ENCODE measurements at places on chromosomes 5 and 9.

- DNase-seq = no peak
Measured at GRCh38 chr9:99577351-99577750, 244.3 kb upstream of the NR4A3 start.

- DNase-seq = no peak
Measured at GRCh38 chr5:157126-157715, 34.1 kb upstream of the LRRC14B start.

- DNase-seq = no peak
Measured at GRCh38 chr5:152282331-152282730, 122.7 kb downstream of the NMUR2 start.

GRCh38 chr5:96259151-96259772, 173.8 kb downstream of the PCSK1 start:
- DNase-seq = no peak

DNA sequence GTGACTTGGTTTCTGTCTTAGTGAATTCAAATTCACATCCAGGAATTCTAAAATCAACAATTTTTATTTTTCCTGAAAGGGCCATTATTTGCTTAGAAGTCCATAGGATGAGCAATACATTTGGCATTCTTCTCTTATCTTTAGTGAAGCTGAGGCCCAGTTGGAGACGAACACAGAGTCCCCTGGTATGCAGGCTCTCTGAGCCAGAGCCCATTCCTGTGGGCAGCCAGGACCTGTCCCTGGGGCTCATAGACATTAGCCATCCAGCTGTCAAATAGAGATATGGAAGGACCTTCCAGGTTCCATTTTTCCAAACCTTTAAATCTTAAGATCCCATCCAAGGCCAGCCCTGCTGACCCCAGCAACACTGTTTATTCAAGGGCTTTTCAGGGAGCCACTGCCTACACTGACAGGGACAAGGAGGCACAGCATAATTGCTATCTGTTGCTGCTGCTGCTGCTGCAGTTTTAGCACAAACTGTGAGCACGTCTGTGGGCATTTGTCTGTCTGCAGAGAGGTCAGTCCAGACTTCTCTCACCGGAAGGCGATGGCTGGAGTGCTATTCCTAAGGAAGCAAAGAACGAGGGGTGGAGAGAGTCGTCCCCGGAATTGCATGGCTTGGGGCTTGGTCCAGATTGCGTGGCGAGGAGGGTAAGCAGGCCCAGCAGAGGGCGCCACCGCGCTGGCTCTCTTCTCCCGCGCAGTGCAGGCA, 639.0 kb downstream of the CCDC171 start:
- no peak for DNase-seq

- DNase-seq = no peak
Measured at GRCh38 chr5:98656796-98657195, 116.7 kb upstream of the RGMB start.

GRCh38 chr9:112520656-112521055, 34.0 kb downstream of the KIAA1958 start:
- DNase-seq = no peak

- no peak for DNase-seq
Measured at GRCh38 chr5:17203329-17204132, 13.9 kb upstream of the BASP1 start.

- no peak for DNase-seq
Measured at GRCh38 chr5:14347522-14347921, 204.4 kb downstream of the TRIO start.

GRCh38 chr5:181058786-181059296, 18.8 kb downstream of the BTNL9 start:
- DNase-seq = no peak

DNA sequence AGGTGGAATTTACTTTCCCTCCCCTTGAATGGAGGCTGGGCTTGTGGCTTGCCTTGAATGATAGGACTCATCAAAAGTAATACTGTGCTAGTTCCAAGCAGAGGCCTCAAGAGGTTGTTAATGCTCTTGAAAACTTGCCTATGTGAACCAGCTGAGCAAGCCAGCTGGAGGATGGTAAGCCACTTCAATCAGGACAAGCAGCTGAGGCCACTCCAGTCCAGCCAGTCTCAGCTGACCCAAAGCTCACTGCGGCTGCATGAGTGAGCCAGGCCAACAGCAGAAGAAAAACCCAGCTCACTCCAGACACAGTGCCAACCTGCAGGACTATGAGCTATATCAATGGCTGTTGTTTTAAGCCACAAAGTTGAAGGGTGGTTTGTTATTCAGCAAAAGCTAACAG, 182.8 kb downstream of the MCTP1 start:
- DNase-seq = no peak

- no peak for DNase-seq
Measured at GRCh38 chr9:96150324-96151227, 151.4 kb downstream of the HSD17B3 start.

DNA sequence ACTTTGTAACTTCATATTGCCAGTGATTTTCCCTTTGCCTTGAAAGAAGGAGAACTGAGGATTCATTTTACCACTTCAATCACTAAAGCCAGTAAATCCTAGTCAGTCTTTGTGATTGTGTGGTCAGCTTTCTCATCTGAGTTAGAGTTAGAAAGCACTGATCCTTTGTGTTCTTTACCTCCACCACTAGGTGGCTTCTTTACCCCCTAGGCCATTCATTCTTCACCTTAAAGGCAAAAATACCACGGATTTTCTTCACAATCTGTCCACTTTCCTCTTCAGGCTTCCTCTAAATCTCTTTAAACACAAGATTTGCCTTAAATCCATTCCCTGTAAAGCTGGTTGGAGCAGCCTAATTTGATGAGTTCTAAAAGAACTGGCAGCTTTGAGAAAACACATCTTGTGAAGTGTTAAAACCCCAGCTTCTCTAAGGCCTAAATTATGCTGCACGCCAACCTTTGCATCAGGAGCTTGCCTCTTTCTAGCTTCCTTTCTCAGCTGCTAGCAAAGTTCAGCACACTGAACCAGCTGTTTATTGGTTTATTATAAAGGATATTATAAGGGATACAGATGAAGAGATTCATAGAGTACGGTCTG, 20.4 kb downstream of the BDP1 start:
- no peak for DNase-seq

- no peak for DNase-seq
Measured at GRCh38 chr5:51181208-51181894, 201.9 kb upstream of the ISL1 start.

DNA sequence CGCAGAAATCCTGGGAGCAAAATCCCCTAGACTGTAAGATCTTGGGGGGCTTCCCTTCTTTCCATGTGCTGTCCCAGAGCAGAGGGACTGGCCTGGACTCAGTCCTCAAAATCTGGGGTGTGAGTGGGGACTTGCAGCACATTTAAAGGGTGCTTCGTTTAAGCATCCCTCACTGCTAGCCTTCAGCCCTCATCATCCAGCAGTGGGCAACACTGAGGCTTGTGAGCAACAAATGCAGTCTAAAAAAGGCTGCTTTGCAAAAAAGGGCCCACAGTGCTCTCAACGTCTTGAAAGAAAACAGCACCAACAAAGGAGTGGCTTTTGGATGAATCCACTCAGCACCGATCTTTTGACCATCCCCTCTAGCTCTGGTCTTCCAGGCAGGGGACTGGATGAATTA, 128.3 kb upstream of the TBC1D2 start:
- DNase-seq = no peak

- no peak for DNase-seq
Measured at GRCh38 chr5:61965069-61965468, 340.9 kb upstream of the KIF2A start.

- no peak for DNase-seq
Measured at GRCh38 chr5:58208674-58209073, 251.2 kb downstream of the PLK2 start.

GRCh38 chr5:126416266-126416925, 6.8 kb upstream of the GRAMD2B start:
- no peak for DNase-seq

DNA sequence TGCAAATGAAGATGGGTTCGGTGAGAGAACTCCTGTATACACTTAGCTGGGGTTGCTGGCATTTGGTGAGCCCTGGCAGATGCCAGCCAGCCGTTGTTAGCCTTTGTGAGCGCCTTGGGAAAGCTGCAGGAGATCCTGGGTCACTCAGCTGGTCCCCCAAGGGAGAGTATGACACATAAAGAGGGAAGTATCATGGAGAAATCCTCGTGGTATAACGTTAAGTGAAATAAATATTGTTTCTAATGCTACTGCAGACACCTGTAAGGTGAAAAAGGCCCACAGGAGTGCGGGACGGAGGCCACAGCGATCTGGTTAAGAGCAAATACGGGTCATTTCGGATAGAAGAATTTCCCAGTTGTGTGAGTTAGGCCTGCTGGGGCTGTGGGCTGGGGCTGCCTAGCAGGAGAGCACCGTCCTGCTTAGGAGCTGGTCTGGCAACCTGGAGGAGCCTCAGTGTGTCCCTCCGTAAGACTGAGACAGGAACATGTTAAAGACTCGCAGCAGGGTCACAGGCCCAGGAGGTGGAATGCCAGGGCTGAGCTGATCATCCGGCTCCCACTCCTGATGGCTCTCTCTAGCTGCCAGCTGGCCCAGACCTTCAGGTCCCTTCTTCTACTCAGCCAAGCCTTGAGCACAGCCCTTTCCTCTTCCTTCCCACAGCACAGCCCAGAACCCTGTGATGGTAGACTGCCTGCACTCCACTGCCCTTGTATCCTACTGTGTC, 4.9 kb downstream of the NKX2-5 start:
- DNase-seq = no peak

- DNase-seq = no peak
Measured at GRCh38 chr5:60404171-60404570, 295.8 kb downstream of the DEPDC1B start.

GRCh38 chr9:135622415-135623020, 16.8 kb downstream of the GLT6D1 start:
- no peak for DNase-seq

DNA sequence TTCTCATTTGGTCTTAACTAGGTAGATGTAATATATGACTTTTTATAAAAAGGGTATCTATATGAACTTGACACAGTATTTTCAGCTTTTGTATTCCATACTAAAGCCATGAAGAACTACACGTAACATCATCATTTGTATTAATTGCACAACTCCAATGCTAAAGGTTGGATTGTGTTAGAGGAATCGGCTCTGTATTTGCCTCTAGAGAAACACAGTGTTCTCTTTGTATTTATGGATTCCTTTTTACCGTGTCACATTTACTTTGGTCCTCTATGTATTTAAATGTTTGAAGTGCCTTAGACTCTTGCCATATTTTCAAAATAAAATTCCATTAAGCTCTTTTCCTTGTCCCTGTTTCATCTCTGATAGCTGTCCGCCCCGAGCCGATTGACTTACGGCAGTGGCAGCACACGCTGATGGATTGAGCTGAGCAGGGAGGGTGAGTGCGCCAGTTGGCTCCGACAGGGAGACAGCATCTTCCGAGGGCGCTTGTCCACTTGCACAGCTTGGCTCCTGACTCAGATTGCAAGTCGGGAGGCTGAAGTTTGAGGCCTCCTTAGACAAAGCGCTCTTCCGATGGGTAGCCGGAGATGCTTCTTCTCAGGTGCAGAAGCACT, 95.6 kb upstream of the DMRT1 start:
- DNase-seq = no peak

DNA sequence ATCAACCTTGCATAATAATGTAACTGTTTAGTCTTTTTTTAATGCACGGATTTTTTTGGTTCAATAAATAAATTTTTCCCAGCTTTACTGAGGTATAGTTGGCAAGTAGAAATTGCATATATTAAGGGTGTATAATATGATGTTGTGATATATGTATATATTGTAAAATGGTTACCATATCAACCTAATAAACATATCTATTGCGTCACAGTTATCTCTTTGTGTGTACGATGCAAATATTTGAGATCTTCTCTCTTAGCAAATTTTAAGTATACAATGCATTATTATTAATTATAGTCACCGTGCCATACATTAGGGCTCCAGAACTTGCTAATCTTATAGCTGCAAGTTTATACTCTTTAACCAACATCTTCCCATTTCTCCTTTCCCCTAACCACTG, 57.2 kb upstream of the TMEM161B start:
- no peak for DNase-seq

GRCh38 chr5:145178641-145179523, 656.3 kb downstream of the PRELID2 start:
- no peak for DNase-seq

- no peak for DNase-seq
Measured at GRCh38 chr5:156197042-156197635, 129.8 kb upstream of the SGCD start.

DNA sequence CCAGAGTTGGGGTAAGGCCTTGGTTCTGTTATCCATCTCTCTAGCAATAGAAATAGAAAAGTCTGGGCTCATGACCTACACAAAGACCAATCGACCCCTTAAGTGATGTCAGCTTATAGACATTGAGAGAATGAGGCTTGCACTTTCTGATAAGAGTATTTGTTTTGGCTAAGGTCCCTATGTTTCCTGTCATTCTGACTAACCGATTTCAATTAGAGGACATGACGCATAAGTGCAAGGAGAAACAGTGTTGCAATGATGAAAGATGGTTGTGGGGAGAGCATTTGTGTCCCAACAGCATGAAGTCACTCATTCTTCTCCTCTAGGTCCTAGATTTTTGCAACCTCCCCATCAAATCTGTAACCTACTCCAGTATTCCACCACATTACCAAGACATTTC, 255.1 kb downstream of the MAT2B start:
- no peak for DNase-seq

- DNase-seq = no peak
Measured at GRCh38 chr9:35073279-35073612, 821 bp upstream of the VCP start.

GRCh38 chr9:76629205-76629990, 134.8 kb upstream of the PCA3 start:
- DNase-seq = no peak

- no peak for DNase-seq
Measured at GRCh38 chr9:136403538-136403914, 3.6 kb upstream of the SNAPC4 start.

DNA sequence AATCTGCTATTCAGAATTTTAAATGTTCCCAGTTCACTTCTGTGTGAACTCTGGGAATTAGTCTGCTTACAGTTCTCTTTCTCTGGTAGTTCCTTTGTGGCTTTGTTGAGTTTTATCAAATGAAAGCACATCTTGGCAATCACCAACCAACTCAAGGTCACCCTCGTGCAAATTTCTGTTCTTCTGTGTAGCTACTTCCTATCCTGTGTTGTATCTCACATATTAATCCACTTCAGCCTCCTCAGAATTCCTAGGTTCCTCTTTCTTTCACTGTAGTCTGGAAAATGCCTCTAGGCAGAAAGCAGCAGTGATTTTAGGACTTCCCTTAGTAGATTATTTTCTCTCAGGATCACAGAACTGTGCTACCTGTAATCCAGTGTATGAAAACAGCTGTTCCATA, 100.3 kb downstream of the AUH start:
- DNase-seq = no peak

- DNase-seq = no peak
Measured at GRCh38 chr5:112226215-112226614, 192.9 kb downstream of the EPB41L4A start.

All from cerebellar nuclear complex (tissue), 1 donor.